Aorta (tissue), 5 donors: ENCODE measurements at places on chromosomes 2 and 18.

- no peaks in the 10 kb centered on the region for H3K4me1 ChIP-seq
- no peaks in the 10 kb centered on the region for H3K27me3 ChIP-seq
- no peaks in the 10 kb centered on the region for H3K36me3 ChIP-seq
- no peak overlapping the region for H3K27ac ChIP-seq
These were observed 182.0 kb downstream of the TCF4 start for GRCh38 chr18:55405893-55406406.

GRCh38 chr2:6968319-6969100, 51.3 kb downstream of the RNF144A start:
- H3K36me3 ChIP-seq, result no peaks in the 10 kb centered on the region
- no peak overlapping the region for H3K4me3 ChIP-seq
- no peaks in the 10 kb centered on the region for H3K4me1 ChIP-seq
- no peak overlapping the region for H3K27ac ChIP-seq

GRCh38 chr18:10068766-10069567, 155.2 kb downstream of the VAPA start:
- H3K4me3 ChIP-seq, result no peak overlapping the region
- no peak for DNase-seq
- H3K27ac ChIP-seq, result no peak overlapping the region
- no peaks in the 10 kb centered on the region for H3K36me3 ChIP-seq
- H3K27me3 ChIP-seq, result no peaks in the 10 kb centered on the region

DNA sequence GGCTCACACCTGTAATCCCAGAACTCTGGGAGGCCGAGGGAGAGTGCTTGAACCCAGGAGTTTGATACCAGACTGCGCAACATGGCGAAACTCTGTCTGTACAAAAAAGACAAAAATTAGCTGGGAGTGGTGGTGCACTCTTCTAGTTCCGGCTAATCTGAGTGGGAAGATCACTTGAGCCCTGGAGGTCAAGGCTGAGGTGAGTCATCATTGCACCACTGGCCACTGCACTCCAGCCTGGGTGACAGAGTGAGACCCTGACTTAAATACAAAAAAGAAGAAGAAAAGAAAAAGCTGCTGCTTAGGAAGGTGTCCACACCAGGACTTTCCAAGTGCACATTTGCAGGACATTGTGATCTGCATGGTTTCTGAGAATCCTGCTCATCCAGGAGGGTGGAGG, 16.4 kb downstream of the SKOR2 start:
- peaks cover 3% of the 10 kb centered on the region for H3K27me3 ChIP-seq
- DNase-seq, result no peak
- no peaks in the 10 kb centered on the region for H3K4me1 ChIP-seq
- H3K4me3 ChIP-seq, result no peak overlapping the region

GRCh38 chr18:73774811-73775509, 372.7 kb downstream of the FBXO15 start:
- H3K4me1 ChIP-seq, result no peaks in the 10 kb centered on the region

DNA sequence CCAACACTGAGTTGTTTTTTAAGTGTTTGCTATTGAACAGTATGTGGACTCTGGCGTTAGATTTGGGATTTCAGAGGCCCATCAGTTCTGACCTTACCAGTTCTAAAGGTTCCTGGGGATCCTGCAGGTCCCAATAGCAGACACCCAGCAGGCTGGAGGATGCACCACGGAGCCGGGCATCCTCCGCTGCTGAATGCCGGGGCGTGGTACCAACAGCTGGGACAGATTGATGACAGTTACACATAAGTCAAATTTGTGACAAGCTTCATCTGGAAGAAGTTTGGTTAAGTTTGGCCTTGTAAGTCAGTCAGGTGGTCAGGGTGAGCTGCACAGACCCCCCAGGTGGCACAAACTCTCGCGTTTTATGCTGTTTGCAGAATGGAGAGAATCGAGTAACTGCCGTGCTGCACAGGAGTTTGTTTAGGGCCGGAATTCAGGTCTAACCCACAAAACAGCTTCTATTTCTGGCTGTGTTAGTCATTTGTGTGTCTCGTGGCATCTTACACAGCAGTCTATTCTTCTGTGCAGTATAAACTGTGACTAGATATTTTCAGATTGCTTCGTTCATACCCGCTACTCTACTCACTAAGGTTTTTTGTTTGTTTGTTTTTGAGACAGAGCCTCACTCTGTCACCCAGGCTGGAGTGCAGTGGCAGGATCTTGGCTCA, 19.2 kb downstream of the CTDP1 start:
- no peak overlapping the region for H3K27ac ChIP-seq
- H3K27me3 ChIP-seq, result no peaks in the 10 kb centered on the region
- H3K4me3 ChIP-seq, result no peak overlapping the region
- no peak for DNase-seq
- H3K4me1 ChIP-seq, result no peaks in the 10 kb centered on the region

GRCh38 chr2:11710632-11711353, 35.6 kb upstream of the LPIN1 start:
- no peaks in the 10 kb centered on the region for H3K36me3 ChIP-seq
- DNase-seq, result no peak
- H3K27me3 ChIP-seq, result no peaks in the 10 kb centered on the region
- no peak overlapping the region for H3K4me3 ChIP-seq
- peaks cover 4% of the 10 kb centered on the region for H3K4me1 ChIP-seq

GRCh38 chr2:150327564-150328489, 159.6 kb downstream of the RND3 start:
- DNase-seq, result no peak
- no peak overlapping the region for H3K27ac ChIP-seq
- no peaks in the 10 kb centered on the region for H3K36me3 ChIP-seq
- H3K4me1 ChIP-seq, result no peaks in the 10 kb centered on the region
